ENCODE measurements at places on chromosomes 1 and 21.

DNA sequence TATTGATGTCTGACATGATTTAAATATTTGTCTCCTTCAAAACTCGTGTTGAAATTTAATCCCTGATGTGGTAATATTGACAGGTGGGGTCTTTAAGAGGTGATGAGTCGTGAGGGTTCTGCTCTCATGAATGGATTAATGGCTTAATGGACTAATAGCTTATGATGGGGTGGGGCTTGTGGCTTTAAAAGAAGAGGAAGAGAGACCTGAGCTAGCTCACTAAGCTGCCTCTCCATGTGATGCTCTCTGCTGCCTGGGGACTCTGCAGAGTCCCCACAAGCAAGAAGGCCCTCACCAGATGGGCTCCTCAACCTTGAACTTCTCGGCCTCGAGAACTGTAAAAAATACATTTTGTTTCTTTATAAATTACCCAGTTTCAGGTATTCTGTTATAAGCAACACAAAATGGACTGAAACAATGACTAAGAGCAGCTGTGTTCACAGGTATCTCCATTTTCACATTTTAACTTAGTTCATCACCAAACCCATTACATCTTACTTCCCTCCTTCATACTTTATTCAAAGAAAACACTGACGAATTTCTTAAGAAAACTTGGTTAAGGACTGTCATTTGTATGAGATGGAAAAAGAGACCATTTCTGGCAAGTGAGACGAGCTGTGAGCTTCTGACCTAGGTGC lies 12.1 kb upstream of the AIM2 start:
- no peak for DNase-seq

DNA sequence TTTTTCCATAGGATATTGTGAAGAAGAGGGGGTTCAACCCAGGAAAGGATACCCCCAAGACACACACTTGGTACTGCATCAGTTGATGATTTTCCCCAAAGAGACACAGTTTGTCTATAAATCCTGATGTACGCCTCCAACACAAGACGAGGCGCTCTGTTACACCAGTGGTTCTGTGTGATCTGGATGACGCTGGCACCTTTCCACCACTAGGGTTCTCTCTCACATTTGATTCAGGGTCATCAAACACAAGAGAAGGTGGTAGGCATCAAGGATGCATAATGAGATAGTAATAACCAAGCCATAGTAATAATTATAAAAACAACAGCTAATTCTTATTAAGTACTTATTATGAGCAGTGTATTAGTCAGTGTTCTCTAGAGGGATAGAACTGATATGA lies 508.8 kb upstream of the ZP4 start:
- no peak for DNase-seq

- no peak for DNase-seq
Observed at GRCh38 chr1:226400519-226401354, 7.2 kb downstream of the PARP1 start.

- no peak for DNase-seq
Observed at GRCh38 chr1:187537936-187538335, 709.2 kb downstream of the PLA2G4A start.

GRCh38 chr1:78779831-78780230 lies 130.2 kb downstream of the IFI44 start:
- DNase-seq = no peak

DNA sequence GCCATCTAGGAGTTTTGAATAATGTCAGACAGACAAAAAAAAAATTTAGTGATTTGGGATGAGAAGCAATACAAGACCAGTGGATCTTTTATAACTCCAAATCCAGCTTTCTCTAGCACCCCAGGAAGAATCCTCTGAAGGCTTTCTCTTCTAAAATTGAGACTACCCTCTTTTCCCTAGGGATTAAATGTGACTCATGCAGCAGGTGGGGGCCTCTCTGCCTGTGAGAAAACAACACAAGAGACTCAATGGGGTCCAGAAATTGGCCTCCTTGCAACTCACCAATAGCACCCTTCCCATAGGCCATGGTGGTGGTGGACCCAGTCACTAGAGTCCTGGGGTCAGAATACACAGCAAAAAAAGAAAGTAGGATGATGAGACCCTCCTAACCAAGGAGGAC lies 120.3 kb upstream of the ATP1A1 start:
- DNase-seq = no peak

- no peak for DNase-seq
Observed at GRCh38 chr1:104402178-104402577, 652.5 kb downstream of the AMY1C start.

DNA sequence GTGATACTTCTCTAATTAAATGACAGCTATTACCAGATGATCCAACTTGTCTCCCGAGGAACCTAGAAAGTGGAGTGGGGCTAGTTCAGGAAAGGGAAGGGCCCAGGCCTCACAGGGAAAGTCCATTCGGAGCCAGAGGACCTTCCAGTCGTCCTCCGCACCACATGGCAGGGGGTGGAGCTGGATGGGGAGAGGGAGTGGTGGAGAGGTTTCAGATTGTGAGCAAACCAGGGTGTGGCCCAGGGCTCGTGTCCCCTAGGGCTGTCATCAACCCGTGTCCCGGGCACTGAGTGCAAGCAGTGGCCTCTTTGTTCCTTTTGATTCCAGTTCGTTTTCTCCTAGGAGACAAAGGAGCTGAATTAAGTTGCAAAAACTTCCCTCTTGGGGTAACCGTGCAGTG lies 114.9 kb downstream of the HUNK start:
- no peak for DNase-seq

DNA sequence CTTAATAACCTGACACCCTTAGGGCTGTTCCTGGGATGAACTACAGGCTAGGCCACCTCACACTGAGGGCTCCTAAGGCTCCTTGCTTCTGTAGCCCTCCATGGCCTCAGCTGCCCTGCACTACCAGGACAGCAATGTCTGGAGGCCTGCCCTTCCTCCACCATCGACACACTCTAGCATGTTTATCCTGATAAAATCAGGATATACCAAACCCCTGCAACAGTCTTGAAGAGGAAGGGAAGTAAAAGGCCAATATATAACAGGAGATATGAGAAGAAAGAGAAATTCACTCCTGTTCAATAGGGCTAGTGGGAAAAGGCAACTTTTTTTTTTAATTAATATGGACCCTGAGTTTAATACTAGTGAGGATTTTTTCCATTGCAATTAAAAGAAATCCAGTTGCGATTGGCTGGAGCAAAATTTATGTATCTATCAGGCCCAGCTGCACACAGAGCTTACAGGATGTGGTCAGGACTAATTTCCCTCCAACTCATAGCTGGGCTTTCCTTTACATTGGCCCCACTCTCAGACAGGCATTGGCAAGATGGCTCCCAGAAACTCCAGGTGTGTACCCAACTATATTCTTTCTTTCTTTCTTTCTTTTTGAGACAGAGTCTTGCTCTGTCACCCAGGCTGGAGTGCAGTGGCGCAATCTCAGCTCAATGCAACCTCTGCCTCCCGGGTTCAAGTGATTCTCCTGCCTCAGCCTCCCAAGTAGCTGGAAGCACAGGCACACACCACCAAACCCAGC lies 13.5 kb upstream of the ATP2B4 start:
- DNase-seq = no peak
